Vagina (tissue), 2 donors: ENCODE measurements at places on chromosomes 1 and 21.
A peak's percentile ranks its signal among the peaks of the same experiment; 100 is the strongest.

- no peak for DNase-seq
These were observed 16.8 kb downstream of the FLG2 start for GRCh38 chr1:152343006-152343405.

GRCh38 chr1:63977466-63977865 is 203.6 kb downstream of the ROR1 start:
- DNase-seq: no peak

- no peak for DNase-seq
These were observed 5.3 kb upstream of the TUFT1 start for GRCh38 chr1:151534662-151535278.

DNA sequence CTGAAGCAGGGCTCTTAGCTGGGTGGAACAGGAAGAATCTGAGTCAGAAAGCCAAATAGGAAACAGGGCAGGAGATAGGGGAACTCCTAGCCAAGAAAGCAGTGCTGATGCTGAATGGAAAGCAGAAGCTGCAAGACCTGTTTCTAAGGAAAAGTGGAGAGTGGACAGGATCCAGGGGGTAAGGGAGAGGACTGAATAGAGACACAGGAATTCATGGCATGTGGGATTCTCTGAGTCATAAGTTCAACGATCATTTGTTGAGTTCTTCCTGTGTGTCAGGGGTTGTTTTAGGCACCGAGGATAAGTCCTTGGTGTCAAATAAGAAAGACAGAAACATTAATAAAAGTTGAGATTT is 153.8 kb upstream of the FGGY start:
- DNase-seq: no peak

DNA sequence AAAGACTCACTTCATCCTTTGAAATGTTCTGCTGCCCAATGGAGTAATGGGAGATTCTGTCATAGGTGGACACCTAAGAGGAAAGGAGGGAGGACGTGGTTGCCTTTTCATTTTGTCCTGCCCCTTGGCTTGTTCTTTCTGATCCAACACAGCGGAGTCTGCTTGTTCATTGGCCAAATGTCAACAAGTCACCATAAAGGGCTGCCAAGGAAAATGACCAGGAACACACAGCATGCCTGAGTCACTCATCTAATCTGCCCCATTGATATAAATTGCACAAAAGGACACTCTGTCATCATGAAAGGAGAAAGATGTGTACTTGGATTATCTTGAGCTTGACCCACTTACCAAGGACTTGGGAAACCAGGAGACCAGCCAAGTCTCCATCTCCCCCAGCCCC is 422.9 kb downstream of the SETD4 start:
- DNase-seq: no peak

DNA sequence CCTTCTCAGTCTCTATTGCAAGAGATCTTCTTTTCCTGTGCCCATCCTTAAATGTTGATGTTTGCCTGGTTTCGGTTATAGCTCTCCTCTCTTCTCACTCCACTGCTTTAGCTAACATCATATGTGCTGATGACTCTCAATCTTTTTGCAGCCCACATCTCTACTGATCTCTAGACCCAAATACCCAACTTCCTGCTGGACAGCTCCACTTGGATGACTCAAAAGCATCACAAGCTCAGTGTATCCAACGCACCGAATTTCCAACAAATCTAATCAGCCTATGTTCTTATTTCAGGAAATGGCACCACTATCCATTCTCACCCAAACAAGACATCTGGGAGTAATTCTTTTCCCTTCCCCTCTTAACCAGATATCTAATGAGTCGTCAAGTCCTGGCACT is 79.1 kb upstream of the ARTN start:
- DNase-seq: no peak

DNA sequence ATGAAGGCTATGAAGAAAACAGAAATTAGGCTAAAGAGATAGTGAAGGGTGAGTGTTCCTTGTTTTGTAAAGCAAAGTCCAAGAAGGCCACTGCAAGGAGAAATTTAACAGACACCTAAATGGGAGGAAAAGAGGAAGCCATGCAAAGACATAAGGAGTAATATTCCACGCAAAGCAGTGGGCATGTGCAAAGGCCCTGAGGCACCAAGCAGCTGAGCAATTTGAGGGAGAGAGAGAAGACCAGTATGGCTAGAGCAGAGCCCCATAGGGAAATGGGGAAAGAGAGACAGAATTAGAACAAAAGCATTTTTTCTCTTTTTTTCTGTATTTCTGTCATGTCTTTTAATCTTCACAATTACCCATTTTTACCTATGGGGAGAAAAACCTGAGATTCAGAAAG is 154.1 kb downstream of the TPR start:
- no peak for DNase-seq

DNA sequence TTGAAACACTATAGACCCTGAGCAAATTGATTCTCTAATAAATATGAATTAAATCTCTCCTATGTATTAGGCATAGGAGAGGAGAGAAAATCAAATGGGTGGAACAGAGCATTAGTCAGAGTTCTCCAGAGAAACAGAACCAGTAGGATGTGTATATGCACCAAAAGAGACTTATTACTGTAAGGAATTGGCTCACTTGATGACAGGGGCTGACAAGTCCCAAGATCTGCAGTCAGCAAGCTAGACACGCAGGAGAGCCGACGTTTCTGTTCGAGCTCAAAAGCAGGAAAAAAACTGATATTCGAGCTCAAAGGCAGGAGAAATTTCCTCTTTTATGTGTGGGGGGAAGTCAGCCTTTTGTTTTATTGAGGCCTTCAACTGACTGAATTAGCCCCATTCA is 259.2 kb upstream of the KAZN start:
- no peak for DNase-seq

GRCh38 chr1:207868251-207868773 is 42.6 kb downstream of the CD34 start:
- DNase-seq: no peak

DNA sequence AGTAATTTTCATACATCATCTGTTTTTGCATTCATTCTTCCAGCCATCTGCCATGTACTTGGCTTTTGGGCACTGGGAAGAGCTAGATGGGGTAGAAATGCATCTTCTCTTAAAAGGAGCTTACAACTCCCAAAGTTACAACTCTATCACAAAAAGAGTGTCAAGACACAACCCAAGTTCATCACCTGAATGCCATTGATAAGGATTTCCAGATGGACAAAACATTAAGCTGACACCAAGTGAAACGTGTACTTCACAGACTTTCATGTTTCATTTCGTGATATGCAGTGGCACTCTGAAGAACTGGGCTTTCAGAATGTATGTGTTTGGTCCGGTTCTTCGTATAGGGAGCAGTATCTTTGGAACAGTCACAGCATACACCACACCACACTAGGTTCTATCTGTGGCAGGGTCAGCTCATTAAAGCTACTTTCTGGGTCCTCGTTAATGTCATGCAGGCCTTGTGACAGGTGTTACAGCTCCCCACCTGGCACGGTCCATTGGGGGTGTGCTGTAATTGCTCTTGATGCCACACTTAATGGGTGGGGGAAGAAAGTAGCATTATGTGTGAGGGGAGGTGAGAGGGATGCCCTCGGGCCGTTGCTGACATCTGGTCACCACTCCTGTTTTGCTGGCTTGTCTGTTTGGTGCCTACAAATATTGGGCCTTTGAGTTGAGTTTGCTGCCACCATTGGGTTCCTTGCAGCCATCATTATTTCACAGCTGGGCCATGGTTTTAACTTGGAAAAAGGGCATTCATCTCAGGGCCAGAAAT is 164.9 kb downstream of the NFIA start:
- DNase-seq: no peak

DNA sequence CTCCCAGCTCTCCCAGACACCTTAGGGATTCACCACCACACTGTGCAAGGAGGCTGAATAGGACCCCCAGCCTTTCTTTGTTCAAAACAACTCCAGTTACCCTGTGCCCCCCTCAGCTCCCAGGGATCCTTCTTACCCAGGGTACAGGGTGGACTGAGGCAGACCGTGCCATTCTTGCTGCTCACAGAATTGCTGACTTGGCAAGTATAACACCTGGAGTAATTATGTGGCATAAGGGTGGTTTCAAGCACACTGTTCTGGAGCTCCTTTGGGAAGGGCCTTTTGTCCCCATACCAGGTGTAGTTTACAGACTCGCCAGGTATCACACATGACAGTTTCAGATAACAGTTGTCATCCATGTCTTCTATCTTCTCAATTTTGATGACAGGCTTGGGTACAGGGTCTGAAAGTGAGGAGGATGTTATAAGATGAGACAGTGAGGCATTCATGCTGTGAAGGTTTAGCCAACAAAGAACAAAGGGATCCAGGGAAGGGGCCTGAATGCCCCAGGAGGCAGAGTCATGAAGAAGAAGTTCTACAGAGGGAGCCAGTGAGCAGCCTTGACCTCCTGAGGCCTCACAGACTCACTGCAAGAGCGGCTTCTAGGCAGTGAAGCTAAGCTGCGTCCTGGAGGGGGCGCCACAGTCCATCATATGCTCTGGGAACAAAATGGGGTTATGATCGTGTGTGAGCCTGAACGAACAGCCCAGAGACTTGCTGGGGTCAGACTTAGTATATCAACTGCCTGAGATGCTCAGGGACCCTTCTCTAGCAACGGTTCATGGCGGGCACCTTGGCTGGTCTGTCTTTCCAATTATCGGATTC is 30.3 kb downstream of the CD48 start:
- no peak for DNase-seq

- DNase-seq: no peak
These were observed 428.6 kb downstream of the PTPRC start for GRCh38 chr1:199067483-199067882.

- DNase-seq: no peak
These were observed 373.4 kb downstream of the LMX1A start for GRCh38 chr1:164983023-164983650.

DNA sequence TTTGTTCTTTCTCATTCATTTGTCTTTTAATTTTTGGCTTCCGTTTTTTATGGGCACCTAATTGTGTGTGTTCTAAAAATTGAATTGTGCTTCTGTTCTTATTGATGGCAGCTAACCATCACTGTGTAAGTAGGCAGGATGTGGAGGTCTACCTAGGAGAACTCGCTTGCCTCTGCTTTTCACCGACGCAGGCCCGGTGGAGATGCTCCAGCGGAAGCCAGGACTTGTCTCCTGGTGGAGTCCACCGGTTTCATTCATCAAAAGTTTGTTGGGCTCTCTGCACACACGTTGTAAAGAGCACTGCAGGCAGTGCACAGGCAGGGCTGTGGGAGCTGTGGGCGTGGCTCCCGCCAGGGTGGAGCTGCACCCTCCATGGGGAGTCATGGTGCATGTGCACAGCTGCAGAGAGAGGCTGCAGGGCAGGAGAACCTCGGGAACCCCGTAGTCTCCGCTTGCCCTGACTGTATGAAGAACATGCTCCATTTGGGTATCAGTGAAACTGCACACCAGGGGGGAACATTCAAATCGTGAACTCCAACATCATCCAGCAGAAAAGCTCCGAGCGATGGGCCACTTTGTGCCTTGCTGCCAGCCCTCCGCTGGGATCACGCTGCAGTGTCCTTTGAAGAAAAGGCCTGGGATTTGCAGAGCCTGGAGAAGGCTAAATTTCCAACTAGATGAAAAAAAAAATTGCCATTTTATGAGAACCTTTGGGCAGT is 6.0 kb upstream of the C1orf174 start:
- no peak for DNase-seq

DNA sequence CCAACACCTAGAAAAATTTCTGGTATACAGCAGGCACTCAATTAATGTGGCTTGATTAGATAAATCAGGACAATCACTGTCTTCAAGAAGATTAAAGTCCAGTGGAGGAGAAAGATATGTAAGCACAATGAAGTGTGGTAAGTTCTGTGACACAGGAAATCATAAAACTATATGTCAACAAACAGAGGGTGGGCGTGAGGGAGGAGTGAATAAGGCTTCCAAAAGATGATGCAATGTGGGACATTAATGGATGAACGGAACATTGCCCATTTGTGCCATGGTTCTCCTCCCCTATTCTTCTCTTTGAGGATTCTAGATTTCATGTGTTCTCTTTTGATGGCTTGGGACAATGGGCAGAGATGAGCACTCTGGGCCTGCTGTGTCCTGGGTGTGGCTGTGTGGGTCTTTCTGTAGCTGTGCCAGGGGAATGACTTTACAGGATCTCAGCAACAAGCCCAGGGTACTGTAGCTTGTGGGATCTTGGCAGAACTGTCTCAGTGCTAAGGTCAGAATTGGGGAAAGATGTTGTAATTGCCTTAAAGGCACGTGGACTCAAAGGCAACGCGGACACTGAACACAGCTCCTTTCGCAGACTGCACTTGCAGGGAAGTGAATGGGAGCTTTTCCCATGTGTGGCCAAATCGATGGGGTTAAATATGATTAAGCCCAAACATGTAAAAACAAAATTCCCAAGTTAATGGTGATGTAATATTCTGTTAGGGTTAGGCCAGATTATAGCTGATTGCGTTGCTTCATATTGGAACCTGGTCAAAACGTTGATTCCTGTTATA is 366.9 kb downstream of the TGFB2 start:
- DNase-seq: peak; percentile 94

GRCh38 chr1:180249725-180250498 is 19.8 kb downstream of the LHX4 start:
- no peak for DNase-seq

DNA sequence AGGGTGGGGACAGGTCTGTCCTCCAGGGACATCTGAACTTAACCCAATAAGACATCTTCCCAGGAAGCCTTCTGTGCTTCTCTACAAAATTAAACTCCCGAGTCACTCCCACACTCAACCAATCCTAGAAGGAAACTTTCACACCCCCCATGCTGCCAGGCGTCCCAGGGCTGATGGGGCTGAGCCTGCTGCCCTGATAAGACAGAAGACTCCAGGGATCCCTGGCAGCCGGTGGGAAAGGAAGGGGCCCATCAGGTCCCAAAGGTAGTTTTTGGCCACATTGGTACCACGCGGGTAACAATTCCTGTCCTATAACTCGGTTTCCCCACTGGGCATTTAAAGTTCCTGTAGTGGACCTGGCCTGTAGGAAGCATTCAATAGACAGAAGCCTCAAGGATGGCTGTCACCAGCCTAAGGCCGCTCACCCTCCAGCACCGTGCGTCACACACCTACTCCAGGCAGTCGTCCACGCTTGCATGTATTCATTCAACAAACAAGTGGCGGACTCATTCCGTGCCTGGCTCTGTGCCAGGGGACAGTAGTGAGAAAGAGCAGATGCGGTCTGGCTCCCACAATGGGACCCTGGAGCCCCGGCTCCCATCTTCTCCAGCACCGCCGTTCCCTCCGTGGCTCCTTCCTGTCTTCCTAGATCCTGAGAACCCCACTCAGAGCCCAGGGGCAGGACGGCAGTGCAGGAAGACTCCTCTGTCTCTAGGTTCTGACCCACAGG is 465.2 kb downstream of the NPHP4 start:
- DNase-seq: peak; percentile 91

GRCh38 chr21:15753741-15754140 is 24.0 kb downstream of the USP25 start:
- DNase-seq: no peak

DNA sequence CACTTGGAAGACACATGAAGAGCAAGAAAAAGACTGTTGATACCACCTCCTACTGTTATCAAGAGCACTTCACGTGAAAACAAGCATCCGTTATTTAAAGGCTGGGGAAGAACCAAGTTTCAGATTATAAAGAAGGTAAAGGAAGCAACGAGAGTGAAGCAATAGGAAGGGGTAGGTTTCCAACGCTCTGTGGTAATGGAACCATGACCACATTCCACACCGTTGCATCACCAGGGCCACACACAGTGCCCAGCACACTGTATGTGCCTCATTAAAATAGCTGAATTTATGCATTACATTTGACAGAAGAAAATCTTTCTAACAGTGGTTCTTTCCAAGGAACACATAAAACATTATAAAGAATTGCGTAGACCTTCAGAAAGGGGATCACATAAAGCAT is 435.8 kb downstream of the MRPL39 start:
- DNase-seq: no peak
